ENCODE measurements at places on chromosomes 12 and 14. TPM values are rescaled to one million over a fixed set of nuclear protein-coding genes. Genes with fewer than 3 reads are reported as not detected.
A peak's percentile ranks its signal among the peaks of the same experiment; 100 is the strongest.

The KRT1 gene
- total RNA-seq = not detected

GRCh38 chr12:132276827-132277373 is 52.5 kb downstream of the GALNT9 start:
- DNase-seq = no peak

The C12orf56 gene
- total RNA-seq = not detected

GRCh38 chr14:54147758-54148157 is 191.1 kb upstream of the BMP4 start:
- DNase-seq = no peak

GRCh38 chr12:15834575-15834974 is 45.4 kb upstream of the EPS8 start:
- DNase-seq = no peak

DNA sequence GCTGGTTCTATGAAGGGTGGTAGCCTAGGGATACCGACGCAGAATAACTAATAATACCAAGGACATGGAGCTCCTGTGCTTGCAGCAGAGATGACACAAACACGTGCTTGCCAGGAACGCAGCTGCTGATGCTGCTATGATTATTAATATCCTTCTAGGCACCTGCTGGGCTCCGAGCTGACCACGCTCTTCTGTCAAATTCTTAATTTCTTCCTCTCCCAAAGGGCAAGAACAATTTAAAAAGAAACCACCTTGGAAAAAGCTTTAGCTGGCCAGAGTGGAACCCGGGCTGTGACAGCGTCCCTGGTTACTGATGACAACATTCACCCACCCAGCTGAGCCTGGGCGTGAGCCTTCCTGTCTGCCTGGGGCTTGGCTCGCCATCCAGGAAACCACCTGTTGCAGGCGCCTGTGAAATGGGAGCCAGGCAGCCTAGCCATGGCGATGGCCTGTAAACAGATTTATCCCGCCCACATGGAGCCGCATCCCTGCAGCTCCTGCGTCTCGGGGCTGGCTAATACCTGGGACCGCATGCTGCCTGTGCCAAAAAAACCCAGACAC is 28.8 kb downstream of the CLMN start:
- DNase-seq = no peak

DNA sequence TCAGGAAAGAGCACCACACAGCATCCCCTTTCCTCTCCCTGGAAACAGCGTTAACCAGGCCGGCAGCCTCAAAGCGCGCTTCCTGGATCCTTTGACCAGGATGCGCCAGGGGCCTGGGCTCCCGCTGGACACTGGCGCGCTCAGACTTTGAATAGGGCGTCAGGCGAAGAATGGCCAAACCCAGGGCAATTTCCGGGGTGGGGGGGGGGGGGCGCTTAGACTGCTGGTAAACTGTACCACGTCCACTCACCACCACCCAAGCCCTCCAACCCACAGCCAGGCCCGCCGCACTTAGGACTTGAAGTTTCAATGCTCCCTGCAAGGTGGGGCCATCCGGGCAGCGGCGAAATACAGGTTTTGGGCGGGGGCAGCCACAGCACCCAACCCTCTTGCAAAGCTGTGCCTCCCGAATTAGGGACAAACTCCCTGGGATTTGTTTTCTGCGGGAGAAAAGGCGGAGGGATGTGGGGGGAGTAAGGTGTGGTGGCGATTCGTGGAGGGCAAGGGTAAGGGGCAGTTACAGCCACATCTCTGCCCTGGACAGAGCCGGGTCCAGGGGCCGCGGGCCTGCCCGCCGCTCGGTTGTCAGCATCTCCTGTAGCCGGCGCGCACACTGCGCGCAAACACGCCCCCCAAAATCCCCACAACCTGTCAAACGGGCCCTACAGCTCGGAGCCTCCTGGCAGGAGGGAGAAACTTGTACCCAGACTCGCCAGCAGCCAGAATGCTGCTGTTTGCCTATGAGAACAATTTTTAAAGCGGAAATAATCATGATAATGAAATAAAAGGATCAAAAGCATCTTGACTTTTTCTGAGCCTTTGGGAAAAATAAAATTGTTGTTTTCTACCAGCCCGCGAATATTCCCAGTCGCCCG is 958 bp downstream of the RTN1 start:
- DNase-seq = no peak

GRCh38 chr12:98373025-98373554 is 142.3 kb upstream of the TMPO start:
- DNase-seq = no peak

The REP15 gene
- 0.35 TPM for total RNA-seq

GRCh38 chr12:130954544-130954831 is 781 bp downstream of the ADGRD1 start:
- DNase-seq = no peak

- DNase-seq = no peak
Measured at GRCh38 chr14:52266782-52267181, 716 bp upstream of the PTGDR start.

GRCh38 chr14:67426983-67427606 is 15.1 kb upstream of the PLEK2 start:
- DNase-seq = peak; percentile 61

DNA sequence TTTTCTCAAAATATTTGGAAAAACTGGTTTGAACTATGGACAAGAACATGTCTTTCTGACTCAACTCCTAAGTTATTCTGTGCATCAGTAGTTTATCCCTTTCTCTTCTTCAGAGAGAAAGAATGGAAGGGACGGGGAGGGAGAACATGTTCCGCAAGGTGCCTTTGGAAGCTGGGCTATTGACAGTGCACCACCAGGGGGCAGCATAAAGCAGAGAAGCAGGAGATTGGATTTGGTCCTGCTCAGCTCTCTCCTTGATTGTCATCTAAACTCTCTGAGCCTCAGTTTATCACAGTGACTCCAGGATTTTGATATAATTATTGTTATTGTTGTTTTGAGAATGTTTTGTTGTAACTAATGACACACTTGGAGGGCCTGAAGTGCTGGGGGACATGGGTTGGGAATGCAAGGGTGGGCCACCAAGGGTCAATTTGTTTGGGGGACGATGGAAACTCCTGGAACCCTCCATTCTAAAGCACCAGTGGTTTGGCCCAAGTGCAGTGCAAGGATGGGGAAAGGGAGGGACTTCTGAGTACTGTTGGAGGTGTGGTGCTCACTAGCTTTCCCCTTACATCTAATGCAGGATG is 45.3 kb upstream of the ANO6 start:
- DNase-seq = peak; percentile 49

The COCH gene
- total RNA-seq = 10.2 TPM

DNA sequence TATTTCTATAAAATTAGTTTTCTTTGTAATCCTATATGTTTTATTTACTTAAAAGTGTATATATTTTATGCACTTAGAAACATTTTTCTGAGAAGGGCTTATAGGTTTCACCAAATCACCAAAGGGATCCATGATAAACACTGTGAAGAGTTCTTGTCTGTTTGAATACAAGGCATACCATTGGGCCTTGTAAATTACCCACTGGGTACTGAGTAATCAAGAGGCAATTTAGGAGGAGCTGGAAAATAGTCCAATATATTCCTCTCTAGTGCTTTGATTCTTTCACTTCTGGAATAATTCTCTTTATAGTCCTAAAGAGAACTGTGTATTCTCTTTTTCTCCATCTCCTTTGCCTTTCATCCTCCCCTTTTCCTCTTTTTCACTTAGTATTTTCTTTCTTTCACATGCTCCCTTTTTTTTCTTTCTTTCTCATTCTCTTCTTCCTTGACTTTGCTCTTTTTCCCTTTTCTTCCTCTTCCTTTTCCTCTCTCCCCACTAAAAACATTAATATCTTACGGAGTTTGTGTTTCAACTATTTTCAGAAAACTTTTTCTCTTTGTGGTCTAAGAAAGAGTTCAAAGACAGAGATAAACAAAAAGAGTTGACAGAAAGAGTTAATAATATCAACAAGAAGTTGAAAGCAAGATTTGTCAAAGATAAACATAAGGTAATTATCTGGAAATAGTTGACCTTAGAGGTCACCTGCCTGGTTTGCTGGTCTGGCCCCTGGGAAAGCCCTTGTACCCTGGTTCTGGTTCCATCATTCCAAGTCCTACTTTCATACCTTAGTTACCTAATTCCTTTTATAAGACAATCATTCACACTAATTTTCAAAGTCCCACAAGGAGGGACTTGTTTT is 435.3 kb downstream of the RAD51B start:
- no peak for DNase-seq

GRCh38 chr14:100612986-100613385 is 25.8 kb upstream of the BEGAIN start:
- no peak for DNase-seq

- no peak for DNase-seq
Measured at GRCh38 chr12:70744178-70744577, 106.9 kb upstream of the PTPRB start.

GRCh38 chr14:48331421-48331820 is 656.0 kb upstream of the MDGA2 start:
- DNase-seq = no peak

The ADCY4 gene
- 2.4 TPM for total RNA-seq

GRCh38 chr14:86279405-86279804 is 749.5 kb downstream of the FLRT2 start:
- no peak for DNase-seq

DNA sequence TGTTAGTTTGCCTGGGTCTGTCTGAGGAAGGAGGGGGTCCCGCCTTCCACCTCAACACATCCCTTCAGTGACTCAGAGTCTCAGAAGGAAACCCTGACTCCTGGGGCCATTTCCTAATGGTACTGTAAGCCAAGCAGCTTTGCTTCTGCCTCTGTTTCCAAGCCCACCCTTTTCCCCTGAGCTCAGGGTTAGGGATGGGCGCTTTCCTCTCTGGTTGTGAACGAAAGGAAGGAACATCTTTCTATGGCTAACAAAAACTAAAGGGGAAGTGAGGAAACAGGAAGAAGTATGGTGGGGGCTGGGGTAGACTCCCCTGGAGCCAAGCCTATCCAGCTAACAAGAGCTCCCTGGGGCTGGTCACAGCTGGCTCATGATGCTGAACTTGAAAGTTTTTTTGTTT is 11.6 kb upstream of the UNC119B start:
- DNase-seq = no peak

GRCh38 chr12:8559676-8560075 is 19.0 kb upstream of the CLEC4E start:
- no peak for DNase-seq

DNA sequence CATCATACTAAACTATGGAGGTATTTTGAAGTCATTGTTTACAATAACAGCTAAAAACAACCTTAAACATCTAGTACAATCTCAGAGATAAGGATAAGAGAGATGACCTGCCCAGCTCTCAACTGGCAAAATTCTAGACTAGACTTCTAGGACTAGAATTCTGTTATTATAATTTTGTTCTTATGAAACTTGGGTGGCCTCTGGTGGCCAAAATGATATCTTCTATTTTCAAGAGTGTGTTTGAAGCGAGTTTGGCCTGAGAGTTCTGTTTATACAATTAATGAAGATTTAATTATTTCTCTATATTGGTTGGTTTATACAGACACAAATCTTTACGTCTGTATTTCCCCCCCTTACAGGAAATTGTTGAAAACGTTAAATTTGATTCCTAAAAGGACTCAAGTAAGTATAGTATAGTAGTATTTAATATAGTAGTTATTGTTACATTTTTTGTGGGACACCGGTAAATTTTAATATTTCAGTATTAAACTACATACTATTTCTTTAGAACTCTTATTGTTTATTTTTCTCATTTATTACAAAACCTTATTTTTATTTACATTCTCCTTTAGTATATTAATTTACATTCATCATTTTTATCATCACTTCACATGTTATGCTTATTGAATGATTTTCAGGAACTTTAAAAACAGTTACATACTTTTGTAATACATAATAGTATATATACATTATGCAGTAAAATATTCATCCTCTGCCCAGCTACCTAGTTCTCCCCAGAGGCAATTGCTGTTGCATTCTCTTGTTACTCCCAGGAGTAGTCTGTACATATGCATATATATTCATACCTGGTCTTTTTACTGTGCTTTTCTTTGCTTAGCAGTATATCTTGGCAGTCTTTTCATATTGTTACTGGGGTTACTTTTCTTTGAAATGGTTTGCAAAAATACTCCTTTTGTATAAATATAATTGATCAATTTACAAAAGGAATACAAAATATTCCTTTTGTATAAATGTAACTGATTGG is 6.6 kb downstream of the PPHLN1 start:
- DNase-seq = no peak

The MYO1A gene
- total RNA-seq = 0.39 TPM

- DNase-seq = no peak
Measured at GRCh38 chr12:96988919-96989318, 81.9 kb downstream of the NEDD1 start.

The GALNT4 gene
- 6.2 TPM for total RNA-seq

DNA sequence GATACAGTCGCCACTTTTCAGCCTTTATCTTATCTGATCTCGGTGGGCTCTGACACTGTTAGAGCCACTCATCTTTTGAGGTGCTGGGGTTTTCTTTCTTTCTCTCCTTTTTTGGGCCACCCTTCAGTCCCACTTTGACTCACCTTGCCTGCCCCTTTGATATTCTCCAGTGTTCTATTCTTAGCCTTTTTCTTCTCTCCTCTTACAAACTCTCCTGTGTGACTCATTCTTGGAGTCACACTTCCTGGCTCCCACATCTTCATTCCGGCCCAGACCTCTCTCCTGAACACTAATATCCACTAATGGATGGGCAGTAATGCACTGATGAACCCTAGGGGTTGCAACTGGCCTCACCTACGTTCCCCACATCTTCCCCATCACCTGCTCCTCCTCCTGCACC is 2.2 kb upstream of the DCD start:
- DNase-seq = no peak

All from activated B cell treated with CpG ODN at 0.5 μM for 24 hours (primary cell).